CD8-positive, alpha-beta memory T cell (primary cell): ENCODE measurements at places on chromosomes 3 and 15.

GRCh38 chr3:53804697-53805462 lies 41.3 kb downstream of the CHDH start:
- no peak for DNase-seq

- peak; percentile 63 for DNase-seq
These were observed at the start of gene CCDC14 for GRCh38 chr3:123960781-123961507. CCDC14 (minus strand) TSS chr3:123961229; CDS start chr3:123961173, 56 bp downstream.

GRCh38 chr15:34297059-34297458 lies 40.5 kb downstream of the SLC12A6 start:
- no peak for DNase-seq

DNA sequence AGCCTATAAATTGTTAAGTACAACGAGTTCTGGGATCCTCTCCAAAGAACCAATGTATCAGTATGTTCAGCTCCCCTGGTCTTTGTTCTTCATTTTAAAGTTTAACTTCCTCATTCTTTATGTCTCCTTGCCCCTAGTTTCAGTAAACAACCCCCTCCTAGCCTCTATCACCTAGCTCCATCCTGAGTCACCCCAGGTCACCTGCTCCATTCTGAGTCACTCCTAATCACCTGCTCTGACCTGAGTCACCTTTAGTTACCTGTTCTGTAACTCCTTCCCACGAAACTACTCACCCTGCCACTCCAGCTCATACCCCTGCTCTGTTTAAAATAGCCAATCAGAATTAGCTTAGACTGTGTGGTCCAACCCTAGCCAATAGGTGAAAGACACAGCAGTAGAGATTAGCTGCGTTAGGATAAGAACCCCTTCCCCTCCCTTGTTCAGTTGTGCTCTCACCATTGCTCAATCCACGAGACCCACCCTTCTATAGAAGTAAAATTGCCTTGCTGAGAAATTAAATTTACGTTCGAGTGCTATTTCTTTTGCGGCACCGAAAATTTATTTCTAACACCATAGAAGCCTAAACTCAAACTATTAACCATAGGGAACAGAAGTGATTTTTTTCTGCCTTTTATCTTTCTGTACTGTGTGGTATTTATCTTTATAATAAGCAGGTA lies 245.0 kb upstream of the ADAMTS9 start:
- DNase-seq, result no peak

DNA sequence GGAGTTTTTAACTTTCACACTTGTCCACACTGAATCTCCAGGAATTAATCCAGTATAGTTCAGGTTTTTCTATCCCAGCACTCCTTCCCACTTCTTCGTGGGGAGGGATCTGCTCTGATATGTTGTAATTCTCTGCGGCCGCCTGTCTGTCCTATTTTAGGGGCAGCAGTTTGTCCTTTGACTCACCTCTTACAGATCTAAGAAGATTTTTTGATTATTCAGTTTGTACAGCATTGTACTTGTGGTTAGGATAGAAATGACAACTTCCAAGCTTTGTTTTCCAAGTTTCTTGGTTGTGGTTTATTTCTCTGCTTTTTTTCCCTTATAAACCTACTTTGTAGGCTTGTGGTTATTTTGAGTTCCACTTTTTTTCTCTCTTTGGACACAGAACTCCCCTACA lies 601.7 kb downstream of the SI start:
- DNase-seq, result no peak

- no peak for DNase-seq
These were observed 201.0 kb upstream of the GBE1 start for GRCh38 chr3:81962396-81962795.

DNA sequence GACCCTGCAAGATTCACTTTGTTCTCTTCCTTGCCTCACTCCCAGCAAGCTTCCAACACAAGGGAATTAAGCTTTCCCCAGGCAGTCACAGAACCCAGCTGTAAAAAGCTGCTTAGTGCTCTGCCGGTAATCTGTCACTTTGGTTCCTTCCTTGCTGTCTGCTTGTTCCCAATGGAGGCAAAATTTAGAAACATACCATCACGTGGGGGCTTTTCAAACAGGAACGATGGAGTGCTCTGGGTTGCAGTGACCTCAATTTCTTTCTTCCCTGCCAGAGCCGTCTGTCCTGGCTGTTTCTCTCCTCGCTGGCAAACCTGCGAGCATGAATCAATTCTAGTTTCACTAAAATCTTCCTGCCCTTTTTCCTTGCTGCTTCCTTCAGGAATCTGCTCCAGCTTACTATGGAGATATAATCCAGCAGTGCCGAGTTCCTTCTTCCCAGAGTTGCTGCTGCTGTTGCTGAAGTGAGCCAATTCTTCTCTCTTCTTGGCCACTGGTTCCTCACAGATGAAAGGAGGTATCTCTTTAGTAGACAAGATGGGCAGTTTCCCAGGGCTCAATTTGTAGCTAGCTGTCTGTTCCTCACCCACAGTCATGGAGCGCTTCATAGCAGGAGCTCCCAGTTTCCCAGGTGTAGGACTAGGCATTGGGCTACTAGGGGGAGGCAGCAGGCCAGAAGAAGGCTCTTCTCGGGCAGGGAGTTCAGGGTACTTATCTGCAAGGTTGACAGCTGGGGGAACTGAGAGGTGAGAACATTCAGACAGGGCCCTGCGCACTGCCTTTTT lies 88.1 kb downstream of the DHX30 start:
- no peak for DNase-seq

DNA sequence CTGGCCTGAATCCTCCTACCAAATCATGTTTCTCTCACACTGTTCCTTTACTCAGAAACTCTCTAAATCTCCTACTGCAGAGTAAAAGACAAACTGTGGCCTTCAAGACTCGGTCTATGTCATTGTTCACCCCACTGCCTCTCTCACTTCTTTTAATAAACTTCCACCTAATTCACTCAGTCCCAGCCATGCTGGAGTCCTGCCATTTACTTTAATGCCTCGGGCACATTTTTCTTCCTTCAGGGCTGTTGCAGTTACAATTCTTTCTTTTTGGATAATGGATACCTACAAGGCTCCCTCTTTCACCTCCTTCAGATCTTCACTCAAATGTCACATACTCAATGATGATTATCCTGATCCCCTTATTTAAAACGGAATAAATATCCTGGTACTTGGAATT lies 955.6 kb downstream of the ROBO1 start:
- no peak for DNase-seq

DNA sequence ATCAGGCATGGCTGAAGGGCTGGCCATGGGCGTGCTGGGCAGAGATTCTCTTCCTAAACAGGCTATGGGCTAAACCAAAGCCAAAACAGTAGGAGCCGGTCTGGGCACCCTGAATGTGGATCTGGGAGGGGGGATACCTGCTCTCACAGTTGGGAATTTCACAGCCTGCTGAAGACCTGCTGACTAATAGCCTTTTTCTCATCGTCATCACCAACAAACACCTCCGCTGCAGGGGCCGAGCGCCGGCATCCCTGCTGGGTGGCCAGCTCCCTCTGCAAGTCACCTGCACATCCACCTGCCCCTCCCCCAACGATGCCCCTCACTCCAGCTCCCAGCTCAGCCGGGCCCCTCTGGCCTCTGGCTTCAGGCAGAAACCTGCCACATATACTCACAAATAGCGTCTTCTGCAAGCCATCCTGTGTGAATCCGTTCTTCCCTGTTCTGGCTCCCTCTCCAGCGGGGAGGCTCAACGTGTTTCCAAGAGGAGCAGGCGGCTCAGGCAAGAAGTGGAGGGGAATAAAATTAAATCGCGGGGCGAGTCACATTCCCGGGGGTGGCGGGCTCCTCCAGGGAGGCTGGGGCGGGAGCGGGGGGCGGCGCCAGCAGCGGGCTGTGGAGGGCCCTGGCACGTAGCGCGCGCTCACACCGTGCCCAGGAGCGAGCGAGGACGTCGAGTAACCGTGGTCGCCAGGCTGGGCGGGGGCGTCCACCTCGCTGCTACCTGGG lies 466 bp downstream of the IQSEC1 start:
- no peak for DNase-seq

- no peak for DNase-seq
These were observed 7.6 kb upstream of the PLA2G4F start for GRCh38 chr15:42163947-42164550.

GRCh38 chr15:99504071-99504822 lies 61.5 kb upstream of the MEF2A start:
- no peak for DNase-seq

DNA sequence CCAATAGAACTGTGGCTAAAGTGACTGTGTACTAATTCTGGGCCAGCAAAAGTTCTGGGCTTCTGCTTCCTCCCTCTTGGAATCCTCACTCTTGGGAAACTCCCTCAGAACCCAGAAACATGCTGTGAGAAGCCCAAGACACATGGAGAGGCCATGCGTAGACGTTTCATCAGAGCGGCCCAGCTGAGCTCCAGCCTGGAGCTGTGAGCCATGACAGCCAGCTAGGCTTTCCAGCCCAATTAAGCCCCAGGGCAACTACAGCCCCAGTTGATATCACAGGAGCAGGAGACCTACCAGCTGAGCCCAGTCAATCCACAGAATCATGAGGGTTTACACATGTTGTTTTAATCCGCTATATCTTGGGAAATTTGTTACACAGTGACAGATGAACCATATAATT lies 43.6 kb upstream of the CNOT10 start:
- no peak for DNase-seq
